Fibroblast of pulmonary artery (primary cell): ENCODE measurements at places on chromosomes 16 and 17.

- peak; percentile 89 for DNase-seq
These were observed 63.6 kb downstream of the SMG6 start for GRCh38 chr17:2239882-2240430.

DNA sequence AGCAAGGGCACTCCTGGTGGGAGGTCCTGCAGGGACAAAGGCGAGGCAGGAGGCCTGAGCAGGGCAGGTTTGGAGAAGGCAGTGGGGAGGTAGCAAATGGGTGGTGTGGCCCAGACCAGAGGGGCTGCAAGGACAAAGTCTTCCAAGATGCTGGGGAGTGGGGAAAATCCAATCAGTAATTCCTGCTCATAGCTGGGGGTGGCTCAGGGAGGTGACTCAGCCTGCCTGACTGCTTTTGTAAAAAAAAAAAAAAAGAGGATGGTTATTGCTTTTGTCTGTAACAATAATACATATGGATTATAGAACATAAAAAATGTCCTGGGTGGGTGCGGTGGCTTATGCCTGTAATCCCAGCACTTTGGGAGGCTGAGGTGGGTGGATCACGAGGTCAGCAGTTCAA lies 5.2 kb downstream of the IL34 start:
- DNase-seq = no peak

DNA sequence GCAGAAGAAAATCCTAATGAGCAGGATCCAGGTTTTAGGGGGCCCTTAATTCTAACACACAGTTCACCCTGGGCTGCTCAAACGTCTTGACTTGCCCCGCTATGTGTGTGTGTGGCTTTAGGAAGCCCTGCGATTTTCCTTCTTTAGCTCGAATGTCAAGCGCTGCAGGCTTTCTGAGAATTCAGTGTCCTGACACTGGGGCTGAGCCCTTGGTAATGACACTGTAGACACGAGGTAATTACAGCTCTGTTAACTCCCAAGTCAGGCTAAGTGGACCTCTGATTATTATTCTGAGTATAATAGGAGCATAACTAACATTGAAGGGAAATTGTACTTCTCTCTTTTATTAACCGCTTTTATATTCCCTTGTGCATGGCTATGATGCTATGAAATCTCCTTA lies 202.1 kb downstream of the RBFOX1 start:
- DNase-seq = no peak

DNA sequence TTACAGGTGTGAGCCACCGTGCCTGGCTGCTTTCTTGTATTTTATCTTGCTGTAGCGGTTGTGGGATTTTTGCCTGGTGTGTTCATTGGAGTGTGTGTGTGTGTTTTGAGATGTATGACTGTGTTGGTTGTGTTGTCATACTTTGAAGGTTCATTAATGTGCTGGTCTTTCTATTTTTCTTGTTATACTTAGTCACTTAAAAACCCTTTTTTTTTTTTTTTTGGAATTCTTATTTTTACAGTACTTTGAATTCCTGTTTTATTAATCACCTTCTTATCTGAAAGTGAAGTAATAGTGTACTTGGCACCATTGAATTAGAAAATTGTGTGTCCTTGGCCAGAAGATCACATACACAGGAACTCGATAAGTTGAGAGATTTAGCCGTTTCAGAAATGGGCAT lies 30.2 kb downstream of the TENT4B start:
- peak; percentile 81 for DNase-seq

GRCh38 chr16:74770831-74771526 lies 3.6 kb downstream of the FA2H start:
- no peak for DNase-seq

DNA sequence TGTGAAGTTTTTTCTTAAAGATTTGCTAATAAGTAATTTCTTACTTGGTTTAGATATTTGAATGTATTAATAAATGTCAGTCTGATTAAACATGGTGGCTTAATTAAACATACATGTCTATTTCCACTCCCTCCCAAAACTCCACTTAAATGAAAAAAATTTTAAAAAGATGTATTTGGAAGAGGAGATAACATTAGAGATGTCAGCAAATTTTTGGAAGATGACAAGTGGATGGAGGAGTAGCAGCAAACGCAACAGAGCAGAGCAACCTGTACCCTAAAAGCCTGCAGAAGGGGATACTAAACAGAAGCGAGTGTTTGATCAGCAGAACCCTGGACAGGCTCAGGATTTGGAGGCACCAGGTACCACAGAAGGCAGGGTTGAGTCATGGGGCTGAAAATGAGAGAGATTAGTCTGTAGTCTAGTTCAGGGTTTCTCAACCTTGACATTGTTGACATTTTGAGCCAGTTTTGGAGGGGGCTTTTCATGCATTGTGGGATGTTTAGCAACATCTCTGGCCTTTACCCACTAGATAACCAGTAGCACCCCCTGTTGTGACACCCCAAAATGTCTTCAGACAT lies 17.8 kb downstream of the LUC7L3 start:
- no peak for DNase-seq

GRCh38 chr16:14035092-14035491 lies 36.0 kb upstream of the MRTFB start:
- no peak for DNase-seq

DNA sequence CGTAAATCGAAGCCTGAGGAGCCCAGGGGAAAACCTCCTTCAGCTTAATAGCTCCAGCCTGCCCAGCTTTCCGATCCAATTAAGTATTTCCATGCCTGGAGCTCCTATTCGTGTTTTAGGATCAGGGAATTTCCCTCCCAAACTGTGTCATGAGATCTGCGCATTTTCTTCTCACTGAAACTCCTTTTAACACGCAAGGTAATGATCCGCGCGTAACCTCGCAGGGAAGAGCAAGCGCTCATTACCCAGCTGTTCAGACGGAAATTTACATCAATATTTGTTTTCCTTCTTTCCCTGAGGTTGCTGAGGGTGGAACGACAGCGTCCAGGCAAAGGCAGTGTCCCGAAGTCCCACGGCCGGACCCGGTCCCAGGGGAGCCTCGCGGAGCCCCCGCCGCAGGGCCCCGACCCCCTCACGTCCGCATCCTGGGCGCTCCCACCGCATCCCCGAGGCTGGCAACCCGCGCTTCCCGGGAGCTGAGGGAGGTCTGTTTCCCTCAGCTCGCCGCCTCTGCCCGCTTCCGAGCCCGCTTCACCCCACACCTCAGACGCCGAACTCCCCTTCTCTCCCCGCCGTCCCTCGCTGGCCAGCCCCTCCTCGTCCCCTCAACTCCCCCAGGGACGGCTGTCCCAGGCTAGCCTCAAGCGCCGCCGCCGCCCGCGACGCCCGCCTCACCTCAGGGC lies 415 bp downstream of the ABCA5 start:
- peak; percentile 33 for DNase-seq

DNA sequence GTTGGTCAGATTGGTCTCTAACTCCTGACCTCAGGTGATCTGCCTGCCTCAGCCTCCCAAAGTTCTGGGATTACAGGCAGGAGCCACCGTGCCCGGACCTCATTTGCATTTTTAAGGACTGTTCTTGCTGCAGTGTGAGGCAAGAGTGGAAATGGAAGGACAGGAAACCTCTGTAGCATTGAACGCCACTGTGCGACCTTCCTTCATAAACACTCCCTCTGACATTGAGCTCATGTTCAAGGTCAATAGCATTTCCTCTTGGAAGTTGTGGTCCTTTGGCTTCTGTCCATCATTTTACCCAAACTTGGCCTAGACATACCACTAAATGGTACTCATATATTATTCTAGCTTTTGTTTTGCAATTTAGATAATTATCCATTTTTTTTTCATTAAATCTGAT lies 32.8 kb upstream of the ABCA8 start:
- DNase-seq = no peak

DNA sequence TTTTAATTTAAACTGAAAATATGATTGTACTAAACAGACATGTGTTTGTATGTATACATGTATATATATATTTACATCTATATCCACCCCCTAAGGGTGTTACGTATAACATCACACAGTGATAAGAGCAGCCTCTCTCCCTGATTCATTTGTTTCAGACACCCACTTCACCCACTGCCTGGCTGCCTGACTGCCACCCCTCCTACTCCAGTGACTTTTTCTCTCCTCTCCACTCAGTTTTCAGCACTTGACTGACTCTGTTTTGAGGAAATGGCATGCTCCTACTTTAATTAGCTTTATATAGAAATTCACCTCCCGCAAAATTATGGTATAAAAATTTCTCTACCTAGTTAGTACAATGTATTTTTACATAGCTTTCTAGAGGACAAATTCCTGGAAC lies 20.0 kb downstream of the BFAR start:
- no peak for DNase-seq

GRCh38 chr16:53958341-53958880 lies 254.5 kb downstream of the FTO start:
- DNase-seq = no peak

DNA sequence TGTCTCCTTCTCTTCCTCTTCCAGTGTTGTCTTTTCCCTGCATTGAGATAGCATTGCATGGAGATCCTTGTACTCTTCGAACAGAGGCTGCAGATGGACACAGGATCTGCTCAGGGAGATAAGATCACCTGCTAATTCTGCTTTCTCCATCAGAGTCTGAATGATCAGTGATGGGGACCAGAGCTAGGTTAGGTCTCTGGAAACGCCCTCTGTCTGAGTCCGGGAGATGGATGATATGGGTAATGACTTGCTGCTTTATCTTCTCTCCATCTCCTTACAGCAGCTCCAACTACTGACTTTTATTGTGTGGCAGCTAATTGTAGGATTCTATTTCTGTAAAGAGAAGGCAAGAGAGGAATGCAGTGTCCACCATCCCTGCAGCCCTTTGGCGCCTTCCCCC lies 435.6 kb downstream of the WWOX start:
- DNase-seq = no peak

GRCh38 chr16:64185954-64186353 lies 935.9 kb downstream of the CDH11 start:
- no peak for DNase-seq

- no peak for DNase-seq
These were observed 197.1 kb downstream of the SHISA9 start for GRCh38 chr16:13098536-13098935.

- DNase-seq = no peak
These were observed 1.7 kb downstream of the NLRC3 start for GRCh38 chr16:3575491-3575890.

GRCh38 chr17:43817826-43818225 lies 15.1 kb downstream of the MPP3 start:
- DNase-seq = no peak

GRCh38 chr16:11743308-11744074 lies 834 bp upstream of the TXNDC11 start:
- DNase-seq = peak; percentile 80

DNA sequence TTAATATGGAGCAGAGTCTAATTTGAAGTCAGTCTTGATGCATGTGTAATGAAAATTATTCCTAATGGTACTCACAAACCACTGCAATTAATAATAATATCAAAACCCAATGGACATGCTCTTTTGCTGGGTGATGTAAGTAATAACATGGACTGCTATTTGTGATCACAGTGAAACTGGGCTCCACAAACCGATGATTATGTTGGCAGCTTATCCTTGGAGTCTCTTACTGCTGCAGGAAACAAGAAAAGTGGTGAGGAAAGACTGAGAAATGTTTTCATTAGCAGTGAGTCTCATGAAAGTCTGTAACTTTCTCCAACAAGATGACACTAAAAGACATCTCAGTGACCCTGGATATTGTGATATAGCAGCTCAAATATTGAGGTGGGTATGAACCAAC lies 45.2 kb downstream of the TMEM100 start:
- DNase-seq = no peak

GRCh38 chr16:81600275-81600674 lies 155.7 kb downstream of the CMIP start:
- DNase-seq = peak; percentile 73

DNA sequence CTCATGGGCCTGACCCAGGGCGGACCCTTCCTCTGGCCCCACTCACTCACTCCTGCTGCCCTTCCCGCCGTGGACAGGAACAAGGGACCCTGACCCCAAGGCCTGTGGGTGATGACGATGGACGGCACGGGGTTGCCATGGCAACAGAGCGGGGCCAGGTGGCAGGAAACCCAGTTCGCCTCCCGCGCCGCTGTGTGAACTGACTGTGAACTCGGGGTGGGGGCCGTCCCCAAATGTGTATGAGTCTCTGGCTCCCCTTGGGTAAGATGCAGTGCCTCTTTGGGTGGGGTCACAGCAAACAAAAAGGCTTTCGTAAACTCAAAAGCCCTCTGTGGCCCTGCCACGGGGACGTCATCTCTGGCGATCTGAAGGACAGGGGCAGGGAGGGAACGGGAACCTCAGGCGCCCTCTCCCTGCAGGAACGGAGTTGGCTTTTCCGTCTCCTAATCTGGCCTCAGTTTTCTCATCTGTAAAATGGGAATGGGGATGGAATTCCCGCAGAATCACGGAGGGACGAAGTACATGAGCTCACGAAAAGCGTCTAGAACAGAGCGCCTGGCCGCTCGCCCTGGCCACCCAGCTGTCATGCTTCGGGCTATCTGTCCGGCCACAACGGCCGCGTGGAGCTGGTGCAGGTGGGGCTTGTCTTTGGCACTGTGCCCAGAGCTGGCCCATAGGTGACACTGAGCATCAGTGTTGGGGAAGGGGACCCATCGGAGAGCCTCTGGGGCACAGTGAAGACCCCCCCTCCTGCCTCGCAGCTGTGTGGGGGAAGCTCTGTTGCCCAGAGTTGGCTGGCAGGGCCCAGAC lies 44.9 kb upstream of the PABPN1L start:
- no peak for DNase-seq

GRCh38 chr17:31008374-31009041 lies 37.7 kb downstream of the RNF135 start:
- DNase-seq = peak; percentile 65

- no peak for DNase-seq
These were observed 15.4 kb downstream of the RBFOX3 start for GRCh38 chr17:79595471-79595870.

DNA sequence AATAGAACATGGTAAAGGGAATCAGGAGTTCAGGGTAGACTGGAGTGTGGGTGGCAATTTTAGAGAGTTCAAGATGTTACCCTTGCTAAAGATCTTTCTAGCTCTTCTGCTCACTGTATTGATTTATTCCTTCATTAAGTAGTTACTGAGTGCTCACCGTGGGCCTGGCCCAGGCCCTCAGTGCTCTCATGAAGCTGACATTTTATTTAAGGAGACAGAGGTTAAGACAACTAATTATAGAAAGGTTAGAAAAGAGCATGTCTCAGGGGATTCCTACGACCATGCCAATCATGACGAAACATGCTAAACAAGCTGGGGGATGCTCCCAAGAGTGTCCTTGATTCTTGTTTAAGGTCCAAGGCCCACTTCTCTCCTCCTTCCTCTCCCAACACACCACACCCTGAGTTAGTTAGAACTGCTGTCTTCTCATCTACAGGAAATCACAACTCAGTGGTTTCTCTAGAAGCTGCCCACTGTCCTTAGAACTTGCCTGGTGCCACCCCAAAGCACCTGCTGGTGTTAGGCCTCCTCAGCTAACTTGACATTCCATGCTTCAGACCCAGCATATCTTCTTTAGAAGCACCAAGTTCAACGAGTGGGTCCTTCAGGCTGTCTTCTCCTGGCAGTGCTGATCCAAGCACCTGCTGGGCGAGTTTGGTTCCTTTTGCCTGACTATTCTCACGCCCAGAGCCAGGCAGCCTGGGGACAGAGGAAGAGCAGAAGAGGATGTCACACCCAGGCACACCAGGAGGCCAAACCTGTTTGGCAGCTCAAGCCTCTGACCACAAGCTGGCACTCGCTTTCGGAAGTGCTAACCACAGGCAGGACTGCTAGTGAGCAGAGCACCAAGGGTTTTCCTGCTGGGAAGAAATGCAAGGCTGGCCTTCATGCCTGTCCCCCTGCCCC lies 79.0 kb downstream of the GAS7 start:
- DNase-seq = no peak

GRCh38 chr17:50675627-50676026 lies 32.1 kb downstream of the ANKRD40 start:
- DNase-seq = no peak
